Foreskin melanocyte (primary cell): ENCODE measurements at places on chromosomes 1 and 21.

GRCh38 chr1:237282208-237282783 is 240.3 kb downstream of the RYR2 start:
- DNase-seq: no peak

DNA sequence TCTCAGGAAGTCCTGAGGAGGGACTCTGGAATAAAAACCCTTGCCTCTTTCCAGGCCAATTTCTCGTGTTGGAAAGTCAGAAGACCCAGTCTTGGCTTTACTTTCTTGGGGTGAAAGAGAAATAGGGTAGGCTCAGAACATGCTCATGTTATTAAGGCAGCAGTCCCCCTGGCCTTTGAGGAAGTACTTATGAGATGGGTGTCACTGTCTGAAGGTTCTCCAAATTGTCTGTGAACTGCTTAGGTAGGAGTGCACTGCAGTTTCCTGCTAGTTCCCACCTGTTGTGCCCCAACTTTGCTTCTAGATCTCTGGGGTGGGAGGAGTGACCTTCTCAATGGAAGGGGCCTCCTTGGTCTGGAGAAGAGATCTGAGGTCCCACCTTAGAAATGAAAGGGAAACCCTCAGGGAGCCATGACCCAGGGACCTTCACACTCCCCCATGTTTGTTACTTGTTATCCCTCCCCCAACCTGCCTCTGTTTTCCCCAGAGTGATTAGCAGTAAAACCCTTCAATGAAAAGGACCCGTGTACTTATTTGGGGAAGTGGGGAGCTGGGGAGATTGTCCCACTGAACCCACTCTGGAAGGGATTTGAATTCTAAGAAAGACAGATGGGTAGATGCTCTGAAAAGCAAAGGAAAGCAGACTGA is 5.7 kb downstream of the ZNF691 start:
- DNase-seq: no peak

GRCh38 chr1:39572379-39573096 is 4.1 kb downstream of the PABPC4 start:
- DNase-seq: no peak

- DNase-seq: peak; percentile 11
These were observed 194.4 kb downstream of the EIF4G3 start for GRCh38 chr1:20982316-20982715.

DNA sequence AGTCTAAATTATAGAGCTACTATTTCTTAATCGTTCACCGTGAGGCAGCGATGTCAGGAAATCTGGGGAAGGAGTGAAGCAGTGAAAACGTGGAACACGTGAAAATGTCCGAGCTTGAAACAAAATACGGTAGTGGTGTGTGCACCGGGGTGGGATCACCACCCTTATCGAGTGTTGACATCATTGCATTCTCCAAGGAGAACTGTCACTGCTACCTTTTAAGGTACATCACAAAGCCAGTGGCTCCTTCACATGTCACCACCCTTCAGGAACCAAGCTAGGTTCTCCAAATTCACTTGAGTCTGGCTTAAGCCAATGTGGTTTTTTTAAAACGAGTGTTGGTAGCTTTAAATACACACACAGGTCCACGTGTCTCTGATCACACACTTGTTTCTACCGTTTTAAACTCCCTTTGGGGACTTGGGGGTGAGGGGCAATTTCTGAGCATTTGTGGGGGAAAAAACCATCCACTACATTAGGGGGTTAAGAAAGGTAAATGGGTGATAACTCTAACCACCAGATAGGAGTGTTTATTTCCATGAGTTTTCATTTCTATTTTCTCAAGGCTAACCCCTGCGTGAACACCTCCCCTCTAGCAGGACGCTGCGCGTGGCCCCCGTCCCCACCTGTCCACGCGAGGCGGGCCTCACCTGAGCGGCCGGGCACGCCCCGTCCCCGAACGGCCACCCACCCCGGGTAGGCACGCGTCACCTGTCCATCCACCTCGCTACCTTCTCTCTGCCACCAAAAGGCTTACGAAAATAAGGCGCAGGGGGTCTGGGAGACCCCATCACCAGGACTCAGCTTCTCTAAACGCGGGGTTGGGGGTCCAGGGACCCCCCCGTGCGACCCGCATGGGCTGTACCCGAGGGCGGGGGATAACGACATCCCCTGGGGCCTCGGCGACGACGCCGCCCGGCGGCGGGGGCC is 978 bp downstream of the PRDM15 start:
- DNase-seq: peak; percentile 18
